ENCODE measurements at places on chromosomes 4 and X.

DNA sequence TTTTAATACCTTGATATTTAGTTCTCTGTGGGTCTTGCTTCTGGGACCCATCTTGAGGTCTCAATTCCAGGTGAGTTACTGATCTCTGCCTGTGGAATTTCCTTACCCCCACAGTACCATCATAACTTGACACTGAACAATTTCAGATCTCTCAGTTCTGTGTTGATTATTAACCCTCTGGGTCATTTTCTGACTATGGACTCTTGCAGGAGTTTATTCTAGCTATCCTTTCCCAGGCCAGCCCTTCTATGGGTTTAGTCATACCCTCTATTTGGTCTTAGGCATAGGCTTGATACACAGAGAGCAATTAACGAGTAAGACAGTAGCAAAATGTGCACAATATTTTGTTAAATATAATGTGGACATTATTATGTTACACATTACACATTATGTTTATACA is 3.7 kb upstream of the SPARCL1 start:
- no peak for DNase-seq
- no peaks in the 10 kb centered on the region for H3K27me3 ChIP-seq
- H3K36me3 ChIP-seq, result no peaks in the 10 kb centered on the region
- no peak overlapping the region for H3K27ac ChIP-seq

- no peak for DNase-seq
- no peaks in the 10 kb centered on the region for H3K4me1 ChIP-seq
- H3K27ac ChIP-seq, result no peak overlapping the region
- no peak overlapping the region for H3K4me3 ChIP-seq
- no peaks in the 10 kb centered on the region for H3K36me3 ChIP-seq
Measured at GRCh38 chr4:123298801-123299200, 97.8 kb upstream of the SPRY1 start.

- no peaks in the 10 kb centered on the region for H3K27me3 ChIP-seq
- DNase-seq, result no peak
- H3K27ac ChIP-seq, result peak overlapping the region; percentile 47
Measured at GRCh38 chrX:48713847-48714246, 17.3 kb downstream of the SUV39H1 start.

DNA sequence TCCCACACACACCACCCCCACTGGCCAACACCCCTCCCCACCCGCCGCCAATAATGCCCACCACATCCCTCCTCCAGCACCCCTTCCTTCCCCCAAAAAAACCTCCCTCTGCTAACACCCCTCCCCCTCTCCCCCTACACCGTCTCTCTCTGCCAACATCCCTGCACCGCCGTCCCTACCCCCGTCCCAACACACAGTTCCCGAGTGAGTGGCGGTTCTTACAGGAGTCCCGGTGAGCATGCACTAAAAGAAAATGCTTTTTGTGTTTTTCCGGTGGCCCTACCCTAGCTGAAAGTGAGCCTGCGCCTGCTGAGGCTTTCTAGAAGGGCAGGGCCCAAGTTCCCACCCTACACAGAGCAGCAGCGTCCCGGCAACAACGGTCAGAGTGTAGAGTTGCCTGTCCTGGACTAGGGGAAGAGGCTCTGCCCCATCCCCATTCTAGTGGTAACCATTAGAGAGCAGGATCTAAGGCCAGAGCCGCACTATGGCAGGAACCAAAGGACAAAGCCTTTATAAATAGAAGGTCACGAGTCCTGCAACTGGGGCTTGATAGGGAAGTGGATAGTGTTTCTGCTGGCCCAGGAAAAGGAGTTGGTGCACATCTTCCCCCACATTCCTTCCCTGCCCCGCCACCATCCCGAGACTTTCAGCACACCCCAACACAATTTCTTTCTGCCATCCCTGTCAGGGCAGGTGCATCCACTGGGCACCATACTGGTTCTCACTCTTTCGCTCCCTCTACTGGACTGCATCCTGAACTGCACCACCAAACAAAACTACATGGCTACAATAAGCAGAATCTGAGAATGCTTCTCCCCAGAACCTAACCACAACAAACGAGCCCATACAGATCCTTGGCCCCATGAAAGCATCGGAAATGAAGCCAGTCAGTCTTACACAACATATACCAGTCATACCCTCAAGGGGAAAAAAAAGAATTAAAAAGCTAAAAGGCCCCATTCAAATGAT is 78.1 kb upstream of the PAGE3 start:
- DNase-seq, result peak; percentile 54
- H3K4me3 ChIP-seq, result no peak overlapping the region
- H3K36me3 ChIP-seq, result no peaks in the 10 kb centered on the region
- peaks cover 6% of the 10 kb centered on the region for H3K4me1 ChIP-seq
- no peaks in the 10 kb centered on the region for H3K27me3 ChIP-seq

DNA sequence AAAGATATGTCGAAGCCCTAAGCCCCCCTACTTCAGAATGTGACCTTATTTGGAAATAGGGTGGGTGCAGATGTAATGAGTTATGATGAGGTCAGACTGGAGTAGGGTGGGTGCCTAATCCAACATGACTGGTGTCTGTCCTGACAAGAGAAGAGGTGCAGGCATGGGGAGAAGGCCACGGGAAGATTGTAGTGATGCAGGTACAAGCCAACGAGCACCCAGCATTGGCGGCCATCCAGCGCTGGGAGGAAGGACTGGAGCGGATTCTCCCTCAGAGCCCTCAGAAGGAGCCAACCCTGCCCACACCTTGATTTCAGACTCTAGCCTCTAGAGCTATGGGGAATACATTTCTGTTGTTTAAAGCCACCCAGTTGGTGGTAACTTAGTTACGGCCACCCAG is 237.2 kb downstream of the EVC2 start:
- no peak overlapping the region for H3K4me3 ChIP-seq
- H3K27ac ChIP-seq, result no peak overlapping the region
- DNase-seq, result no peak
- no peaks in the 10 kb centered on the region for H3K4me1 ChIP-seq
- no peaks in the 10 kb centered on the region for H3K27me3 ChIP-seq

DNA sequence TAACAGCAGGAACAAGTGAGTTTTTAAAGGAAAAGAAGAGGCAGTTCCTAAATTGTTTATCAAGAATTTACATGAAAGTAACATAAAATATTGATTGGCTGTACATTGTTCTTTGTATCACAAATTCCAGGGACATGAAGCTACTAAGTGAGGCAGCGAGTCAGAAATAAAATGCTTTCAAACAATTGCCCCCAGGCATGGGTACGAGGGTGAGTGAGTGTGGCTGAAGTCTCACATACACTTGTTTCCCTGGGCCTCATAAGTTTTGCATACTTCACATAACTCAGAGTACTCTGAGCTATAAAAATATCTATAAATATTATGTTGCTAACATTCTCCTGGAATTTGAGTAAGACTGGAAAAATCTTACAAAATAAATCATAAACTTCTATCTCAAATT is 511.6 kb upstream of the PRKX start:
- no peaks in the 10 kb centered on the region for H3K27me3 ChIP-seq
- H3K36me3 ChIP-seq, result no peaks in the 10 kb centered on the region
- no peak overlapping the region for H3K4me3 ChIP-seq
- no peaks in the 10 kb centered on the region for H3K4me1 ChIP-seq
- H3K27ac ChIP-seq, result no peak overlapping the region
- no peak for DNase-seq

- no peak for DNase-seq
- no peaks in the 10 kb centered on the region for H3K4me1 ChIP-seq
- H3K36me3 ChIP-seq, result no peaks in the 10 kb centered on the region
- H3K4me3 ChIP-seq, result no peak overlapping the region
Measured at GRCh38 chr4:120540625-120541024, 381.9 kb downstream of the PRDM5 start.

DNA sequence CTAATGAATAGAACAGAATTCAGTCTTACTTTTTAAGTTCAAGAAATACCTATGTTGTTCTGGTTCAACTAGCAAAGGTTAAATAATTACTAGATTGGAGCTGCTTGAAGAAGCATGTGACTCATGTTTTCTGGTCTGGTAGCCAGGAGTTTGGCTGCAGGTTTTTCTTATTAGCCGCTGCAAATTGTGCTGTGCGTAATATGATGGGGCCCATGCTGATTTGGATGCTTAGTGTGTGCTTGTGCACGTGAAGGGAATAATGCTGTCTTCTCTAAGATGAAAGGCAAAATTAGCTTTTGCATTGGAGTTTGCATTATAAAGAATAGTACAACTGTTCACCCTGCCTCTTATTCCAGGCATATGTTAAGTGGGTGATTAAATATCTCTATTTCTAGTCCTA is 219.6 kb downstream of the SNCA start:
- H3K27me3 ChIP-seq, result no peaks in the 10 kb centered on the region
- DNase-seq, result no peak
- H3K4me3 ChIP-seq, result no peak overlapping the region
- no peak overlapping the region for H3K27ac ChIP-seq
- H3K36me3 ChIP-seq, result no peaks in the 10 kb centered on the region

GRCh38 chrX:68833855-68834331 is 5.1 kb downstream of the EFNB1 start:
- H3K27ac ChIP-seq, result no peak overlapping the region
- no peak overlapping the region for H3K4me3 ChIP-seq
- peaks cover 20% of the 10 kb centered on the region for H3K4me1 ChIP-seq
- H3K36me3 ChIP-seq, result no peaks in the 10 kb centered on the region
- DNase-seq, result no peak
- H3K27me3 ChIP-seq, result no peaks in the 10 kb centered on the region

GRCh38 chr4:149993030-149993429 is 85.2 kb upstream of the DCLK2 start:
- no peaks in the 10 kb centered on the region for H3K4me1 ChIP-seq
- H3K27me3 ChIP-seq, result no peaks in the 10 kb centered on the region
- no peak for DNase-seq
- no peak overlapping the region for H3K4me3 ChIP-seq
- H3K27ac ChIP-seq, result no peak overlapping the region

- peak; percentile 72 for DNase-seq
- no peaks in the 10 kb centered on the region for H3K36me3 ChIP-seq
- no peaks in the 10 kb centered on the region for H3K27me3 ChIP-seq
- H3K4me1 ChIP-seq, result peaks cover 38% of the 10 kb centered on the region
- peak overlapping the region; percentile 46 for H3K27ac ChIP-seq
Measured at GRCh38 chr4:169621731-169622492, 1.5 kb downstream of the CLCN3 start.

DNA sequence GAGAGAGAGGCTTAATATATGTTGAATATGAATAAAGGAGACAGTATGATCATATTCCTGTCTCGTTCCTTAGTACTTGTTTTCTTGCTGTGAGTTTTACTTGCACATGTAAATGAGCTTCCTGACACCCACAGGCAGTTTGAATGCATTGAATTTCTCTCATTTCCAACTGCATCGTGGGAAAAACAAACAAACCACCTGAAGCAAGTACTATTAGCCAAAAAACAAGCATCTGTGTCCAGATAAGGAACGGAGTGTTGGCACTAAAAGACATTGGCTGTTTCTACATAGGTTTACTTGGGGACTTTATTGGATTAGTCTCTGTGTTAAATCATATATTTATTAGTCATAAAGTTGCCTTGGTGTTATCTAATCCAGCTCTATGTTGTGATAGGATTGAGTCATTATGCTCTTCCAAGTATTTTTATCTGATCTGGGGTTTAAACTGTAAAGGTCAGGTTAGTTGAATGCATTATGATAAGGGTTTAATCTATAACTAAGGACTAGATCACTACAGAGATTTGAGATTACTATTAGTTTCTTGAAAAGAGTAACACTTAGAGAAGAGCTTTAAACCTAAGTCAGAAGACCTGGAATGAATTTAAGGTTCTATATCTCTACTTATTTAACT is 339.0 kb upstream of the SPANXN4 start:
- no peak overlapping the region for H3K27ac ChIP-seq
- H3K27me3 ChIP-seq, result no peaks in the 10 kb centered on the region
- H3K36me3 ChIP-seq, result no peaks in the 10 kb centered on the region
- H3K4me1 ChIP-seq, result no peaks in the 10 kb centered on the region
